ENCODE measurements at places on chromosomes 2 and 18.

- 0 out of 2 replicates have a peak, but pooled peaks cover 4% of the 10 kb centered on the region for H3K4me1 ChIP-seq
- DNase-seq, result no peak
- no peak overlapping the region for H3K27ac ChIP-seq
- no peaks in the 10 kb centered on the region for H3K36me3 ChIP-seq
Measured at GRCh38 chr2:221999717-222000116, 299.1 kb downstream of the PAX3 start.

GRCh38 chr2:150136893-150137292 is 350.6 kb downstream of the RND3 start:
- no peak overlapping the region for H3K27ac ChIP-seq
- no peak overlapping the region for H3K4me3 ChIP-seq
- H3K4me1 ChIP-seq, result no peaks in the 10 kb centered on the region
- no peaks in the 10 kb centered on the region for H3K27me3 ChIP-seq
- no peaks in the 10 kb centered on the region for H3K36me3 ChIP-seq
- no peak for DNase-seq

GRCh38 chr18:79668203-79668602 is 11.4 kb upstream of the CTDP1 start:
- no peaks in the 10 kb centered on the region for H3K4me1 ChIP-seq
- H3K36me3 ChIP-seq, result no peaks in the 10 kb centered on the region
- H3K4me3 ChIP-seq, result no peak overlapping the region
- H3K27me3 ChIP-seq, result no peaks in the 10 kb centered on the region
- H3K27ac ChIP-seq, result no peak overlapping the region

DNA sequence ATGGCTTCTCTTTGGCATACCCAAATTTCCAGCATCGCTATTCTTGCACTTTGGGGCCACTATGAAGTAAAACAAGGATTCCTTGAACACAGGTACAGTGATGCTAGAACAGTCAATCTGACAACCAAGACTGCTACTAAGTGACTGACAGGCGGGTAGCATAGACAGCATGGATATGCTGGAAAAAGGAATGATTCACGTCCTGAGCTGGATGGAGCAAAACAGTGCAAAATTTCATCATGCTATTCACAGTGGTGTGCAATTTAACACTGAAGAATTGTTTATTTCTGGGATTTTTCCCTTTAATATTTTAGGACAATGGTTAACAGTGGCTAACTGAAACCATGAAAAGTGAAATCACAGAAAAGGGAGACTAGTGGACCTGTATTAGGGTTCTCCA is 1511.2 kb upstream of the ZEB2 start:
- H3K27me3 ChIP-seq, result no peaks in the 10 kb centered on the region
- no peaks in the 10 kb centered on the region for H3K4me1 ChIP-seq
- no peak overlapping the region for H3K4me3 ChIP-seq
- H3K36me3 ChIP-seq, result no peaks in the 10 kb centered on the region

GRCh38 chr2:129738799-129739198 is 240.7 kb upstream of the RAB6C start:
- DNase-seq, result no peak
- no peak overlapping the region for H3K27ac ChIP-seq

DNA sequence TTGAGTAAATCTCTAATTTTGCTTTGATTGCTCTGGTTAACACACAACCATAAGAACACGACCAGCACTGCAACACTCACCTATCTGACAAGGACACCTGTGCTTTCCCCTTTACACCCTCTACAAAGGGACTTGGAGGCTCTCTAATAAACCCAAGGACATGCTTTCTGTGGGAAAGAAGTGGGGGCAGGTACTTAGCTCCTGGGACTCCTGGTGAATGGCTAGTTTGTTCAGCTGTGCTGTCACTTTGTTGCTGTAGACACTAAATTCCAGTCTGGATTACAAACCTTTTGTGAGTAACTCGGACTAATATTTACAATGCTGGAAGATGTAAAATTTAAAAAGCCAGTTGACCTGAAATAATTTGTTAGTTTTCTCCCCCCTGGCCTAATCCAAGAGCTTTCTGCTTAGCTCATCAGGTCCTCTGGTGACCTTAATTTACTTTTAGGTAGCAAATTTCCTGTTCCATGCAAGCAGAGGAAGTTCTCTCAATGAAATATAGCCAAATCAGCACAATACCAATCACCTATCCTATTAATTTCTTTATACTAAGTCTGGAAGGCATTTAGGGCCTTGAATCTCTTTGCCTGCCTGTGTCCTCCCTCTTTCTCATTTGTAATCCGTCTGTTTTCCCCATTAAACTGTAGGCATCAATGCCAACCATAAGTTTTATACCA is 67.5 kb downstream of the PLCL1 start:
- H3K4me1 ChIP-seq, result 0 out of 2 replicates have a peak, but pooled peaks cover 6% of the 10 kb centered on the region
- H3K27me3 ChIP-seq, result no peaks in the 10 kb centered on the region
- DNase-seq, result no peak
- no peaks in the 10 kb centered on the region for H3K36me3 ChIP-seq

DNA sequence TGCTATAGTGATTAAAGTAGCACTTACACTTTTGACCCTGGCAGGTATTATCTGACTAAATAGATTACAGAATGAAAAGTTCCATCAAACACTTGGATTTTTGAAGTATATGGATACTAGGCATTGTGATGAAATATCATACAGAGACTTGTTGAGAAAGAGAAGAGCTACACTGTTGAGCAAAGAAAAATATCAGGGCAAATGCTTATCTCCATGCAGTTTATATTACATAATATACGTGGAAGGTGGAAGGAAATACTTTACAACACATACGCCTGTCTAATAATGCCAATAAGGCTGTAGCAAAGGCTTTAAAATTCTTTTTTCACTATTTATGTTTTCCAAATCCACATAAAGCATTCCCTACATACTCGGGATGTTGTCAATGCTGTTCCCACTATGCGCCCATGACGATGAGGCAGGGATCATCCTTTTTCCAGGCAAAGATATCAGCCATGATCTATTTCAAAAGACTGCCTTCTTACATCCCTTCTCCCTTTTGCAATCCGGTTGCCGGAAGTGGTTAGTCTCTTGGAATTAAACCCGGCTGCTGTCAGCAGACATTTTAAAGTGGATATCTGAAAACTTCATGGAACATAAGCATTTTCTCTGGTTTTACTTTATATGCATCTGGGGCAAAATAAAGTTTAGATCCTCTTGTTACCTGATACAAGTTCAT is 92.6 kb upstream of the ITGA4 start:
- H3K4me3 ChIP-seq, result no peak overlapping the region
- no peak for DNase-seq
- no peaks in the 10 kb centered on the region for H3K27me3 ChIP-seq
- no peaks in the 10 kb centered on the region for H3K36me3 ChIP-seq
- H3K4me1 ChIP-seq, result no peaks in the 10 kb centered on the region

DNA sequence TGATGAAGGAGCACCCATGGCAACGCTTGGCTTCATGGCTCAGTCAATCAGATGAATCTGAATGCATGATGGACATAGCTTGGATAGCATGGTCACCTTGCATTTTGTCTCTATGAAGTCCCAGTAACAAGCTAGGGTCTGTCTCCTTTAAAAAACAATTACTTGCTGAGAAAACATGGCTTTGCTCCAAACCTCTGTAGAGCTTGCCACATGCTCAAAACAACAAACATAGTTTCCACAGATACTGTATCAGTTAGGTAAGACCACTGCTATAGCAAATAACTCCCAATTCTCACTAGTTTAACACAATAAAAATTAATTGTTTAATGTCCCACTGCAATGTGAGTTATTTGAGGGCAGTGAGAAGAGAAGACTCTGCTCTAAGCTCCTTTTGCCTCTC is 401.0 kb downstream of the IRS1 start:
- H3K27me3 ChIP-seq, result no peaks in the 10 kb centered on the region
- no peak overlapping the region for H3K4me3 ChIP-seq
- H3K36me3 ChIP-seq, result no peaks in the 10 kb centered on the region
- H3K4me1 ChIP-seq, result no peaks in the 10 kb centered on the region
- H3K27ac ChIP-seq, result no peak overlapping the region

DNA sequence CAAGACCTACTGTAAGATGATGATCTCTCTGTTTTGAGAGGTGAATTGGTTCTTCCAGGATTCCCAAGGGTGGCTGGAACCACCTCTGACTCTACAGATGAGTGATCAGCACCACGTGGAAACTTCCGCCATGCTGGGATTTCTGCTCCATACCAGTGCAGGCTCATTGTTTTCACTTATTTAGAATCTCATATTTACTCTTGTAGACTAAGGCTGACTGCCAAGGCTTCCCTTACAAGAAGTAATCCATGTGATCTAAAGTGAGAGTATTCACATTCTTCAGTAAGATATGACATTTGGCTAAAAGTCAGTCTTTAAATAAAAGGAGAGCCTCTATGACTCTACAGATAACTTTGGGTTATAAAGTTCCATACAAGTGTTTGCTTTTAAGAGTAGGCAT is 322.9 kb upstream of the RAB12 start:
- no peak overlapping the region for H3K4me3 ChIP-seq
- no peaks in the 10 kb centered on the region for H3K27me3 ChIP-seq
- no peaks in the 10 kb centered on the region for H3K36me3 ChIP-seq

DNA sequence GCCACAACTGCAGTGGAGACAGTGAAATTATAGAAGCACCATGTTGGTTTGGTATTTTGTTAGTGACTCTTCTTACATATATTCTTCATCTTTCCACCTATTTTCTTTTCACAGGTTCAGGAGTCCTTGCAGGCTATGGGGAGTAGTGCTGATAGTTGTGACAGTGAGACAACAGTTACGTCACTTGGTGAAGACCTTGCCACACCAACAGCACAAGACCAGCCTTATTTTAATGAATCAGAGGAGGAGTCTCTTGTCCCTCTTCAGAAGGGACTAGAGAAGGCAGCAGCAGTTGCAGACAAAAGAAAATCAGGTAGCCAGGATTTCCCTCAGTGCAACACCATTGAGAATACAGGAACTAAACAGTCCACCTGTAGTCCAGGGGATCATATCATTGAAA is 23.6 kb downstream of the ITPRID2 start:
- no peaks in the 10 kb centered on the region for H3K4me1 ChIP-seq
- H3K36me3 ChIP-seq, result peaks cover 16% of the 10 kb centered on the region
- DNase-seq, result no peak

GRCh38 chr2:197838579-197838978 is 34.2 kb downstream of the PLCL1 start:
- no peaks in the 10 kb centered on the region for H3K36me3 ChIP-seq
- H3K27me3 ChIP-seq, result no peaks in the 10 kb centered on the region
- no peak overlapping the region for H3K4me3 ChIP-seq
- DNase-seq, result no peak
- no peaks in the 10 kb centered on the region for H3K4me1 ChIP-seq

DNA sequence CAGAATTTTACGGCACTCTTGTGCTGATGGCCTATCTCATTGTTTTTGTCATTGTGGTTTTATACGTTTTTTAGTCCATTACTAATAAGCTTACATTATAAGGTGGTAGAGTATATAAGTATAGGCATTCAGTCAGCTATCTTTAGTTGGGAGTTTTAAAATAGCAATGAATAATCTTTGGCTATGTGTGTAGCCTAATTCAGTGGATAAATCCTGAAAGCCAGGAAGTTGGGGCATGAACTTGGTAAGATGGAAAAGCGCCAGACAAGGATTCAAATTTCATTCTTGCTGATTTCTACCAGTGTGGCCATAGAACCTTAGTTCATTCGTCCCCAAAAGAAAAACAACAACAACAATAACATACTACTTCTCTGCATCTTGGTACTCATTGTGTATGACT is 31.2 kb downstream of the EPC2 start:
- no peak for DNase-seq
- H3K27ac ChIP-seq, result no peak overlapping the region
- peaks cover 7% of the 10 kb centered on the region for H3K4me1 ChIP-seq
- no peaks in the 10 kb centered on the region for H3K27me3 ChIP-seq
- peaks cover 4% of the 10 kb centered on the region for H3K36me3 ChIP-seq
- no peak overlapping the region for H3K4me3 ChIP-seq

DNA sequence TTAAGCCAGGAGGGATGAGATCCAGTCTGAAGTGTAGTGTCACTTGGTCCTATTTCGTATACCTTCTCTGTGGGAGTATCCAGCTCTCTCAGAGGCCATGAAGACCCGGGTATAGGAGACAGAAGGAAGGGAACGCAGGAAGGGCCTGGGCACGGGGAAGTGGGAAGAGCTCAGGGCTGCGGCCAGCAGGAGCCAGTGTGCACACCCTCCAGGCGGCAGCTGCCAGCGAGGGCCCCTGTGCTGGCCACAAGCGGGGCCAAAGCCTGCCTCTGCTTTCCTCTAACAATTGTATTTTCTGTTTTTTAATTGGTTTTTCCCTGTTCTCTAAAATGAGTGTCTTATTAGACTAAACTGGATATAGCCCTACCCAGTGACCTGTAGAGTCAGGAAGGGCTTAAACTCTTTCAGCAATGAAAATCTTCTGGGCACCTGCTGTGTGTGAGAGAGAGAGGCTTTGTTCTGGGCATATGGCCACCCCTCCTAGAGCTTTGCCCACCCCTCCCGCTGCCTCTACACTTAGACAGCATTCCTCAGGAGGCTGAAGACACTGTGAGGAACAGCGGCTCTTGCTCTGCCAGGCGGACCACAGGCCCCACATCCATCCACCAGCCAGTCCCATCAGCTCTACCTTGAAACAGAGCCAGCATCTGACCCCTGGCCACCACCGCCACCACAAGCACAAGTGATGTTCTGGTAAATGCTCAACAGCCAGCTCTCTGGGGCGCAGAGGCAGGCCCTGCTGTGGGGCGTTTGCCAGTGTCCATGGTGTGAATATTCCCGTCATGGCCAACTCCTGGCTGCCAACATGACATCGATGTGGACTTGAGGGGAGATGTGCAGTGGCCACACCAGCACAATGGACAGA is 9.5 kb downstream of the GPR17 start:
- no peak overlapping the region for H3K27ac ChIP-seq
- no peaks in the 10 kb centered on the region for H3K36me3 ChIP-seq
- no peak for DNase-seq
- no peaks in the 10 kb centered on the region for H3K4me1 ChIP-seq
